Activated CD4-positive, alpha-beta T cell treated with anti-CD3 and anti-CD28 coated beads, Interleukin-2, amount 50 U/mL, for 1 hour (primary cell): ENCODE measurements at places on chromosomes 2 and 18.

DNA sequence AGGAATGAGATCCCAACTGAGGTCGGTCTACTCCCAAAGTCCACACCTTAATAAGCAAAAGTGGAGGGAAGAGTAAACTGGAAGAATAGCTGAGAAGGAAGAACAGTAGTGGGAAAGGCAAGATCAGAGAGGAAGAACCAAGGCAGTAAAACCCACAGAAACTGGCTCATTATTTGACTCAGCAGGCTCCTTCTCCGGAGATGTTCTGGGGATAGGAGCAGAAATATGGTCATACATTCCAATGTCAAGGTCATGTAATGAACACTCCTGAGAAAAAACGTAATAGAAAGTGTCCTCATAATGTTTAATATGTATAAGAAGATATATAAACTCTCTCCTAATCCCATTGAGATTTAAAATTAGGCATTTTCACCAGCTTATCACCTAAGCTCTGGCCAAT lies 39.5 kb downstream of the STK39 start:
- DNase-seq: no peak

DNA sequence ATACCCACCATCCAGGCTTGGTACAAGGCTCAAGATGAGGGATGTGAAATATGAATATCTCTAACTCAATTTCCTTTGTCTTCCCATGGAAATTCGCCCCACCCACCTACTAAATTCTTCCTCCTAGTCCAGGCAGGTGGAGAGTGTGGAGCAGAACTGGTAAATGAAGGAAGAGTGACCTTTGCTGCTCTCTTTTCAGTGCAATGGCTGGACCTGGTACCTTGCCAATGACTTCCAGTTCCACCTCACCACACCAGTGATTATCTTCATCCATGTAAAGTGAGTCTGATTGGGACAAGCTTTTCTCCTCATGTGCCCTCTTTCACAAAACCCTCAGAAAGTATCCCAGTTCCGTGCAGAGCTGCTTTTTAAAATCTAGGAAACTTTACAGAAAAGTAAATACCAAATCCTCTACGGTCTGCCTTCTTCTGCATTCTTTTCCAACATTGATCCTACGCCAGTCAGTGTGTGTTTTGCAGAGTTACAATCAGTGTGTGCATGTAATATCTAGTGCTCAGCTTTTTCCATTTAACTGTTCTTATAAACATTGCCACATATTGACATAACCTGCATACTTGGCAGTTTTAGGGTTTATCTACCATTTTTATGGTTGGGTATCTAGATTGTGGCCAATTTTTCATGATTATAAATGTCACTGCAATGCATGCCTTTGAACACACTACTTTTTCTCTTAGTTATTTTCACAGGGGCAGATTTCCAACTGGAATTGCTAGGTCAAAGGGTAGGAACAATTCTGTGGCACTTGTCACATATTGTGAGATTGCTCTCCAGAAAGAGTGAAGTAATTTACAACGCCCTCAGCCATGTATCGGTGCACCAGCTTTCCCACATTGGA lies 86.5 kb upstream of the SEC11C start:
- DNase-seq: no peak

- DNase-seq: no peak
Measured at GRCh38 chr18:39350945-39351344, 1785.3 kb upstream of the CELF4 start.

GRCh38 chr2:144546933-144547332 lies 27.0 kb upstream of the ZEB2 start:
- no peak for DNase-seq
